ENCODE measurements at places on chromosomes 16 and 17.

- DNase-seq: peak; percentile 39
These were observed at the start of gene ULK2 for GRCh38 chr17:19867329-19868078. ULK2 (minus strand) TSS chr17:19867936; CDS start chr17:19867417, 519 bp downstream.

- no peak for DNase-seq
These were observed 8.5 kb downstream of the SNTB2 start for GRCh38 chr16:69195369-69196029.

DNA sequence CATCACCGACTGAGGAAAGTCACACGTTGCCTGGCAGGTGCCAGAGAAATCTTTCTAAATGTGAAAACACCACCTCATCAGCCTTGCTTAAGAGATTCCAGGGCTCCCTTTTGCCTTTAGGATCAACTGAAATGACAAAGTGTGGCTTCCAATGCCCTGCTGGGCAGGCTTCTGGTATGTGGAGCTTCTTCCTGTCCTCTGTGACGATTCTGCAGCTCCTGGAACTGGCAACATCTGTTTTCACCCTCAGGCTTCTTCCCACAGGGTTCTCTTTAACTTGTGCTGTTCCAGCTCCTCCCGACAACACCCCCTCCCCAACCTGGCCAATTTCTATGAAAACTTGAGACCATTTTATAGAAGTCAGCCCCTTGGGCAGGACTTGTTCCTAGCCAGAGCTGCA, 4.8 kb upstream of the ZDHHC1 start:
- no peak for DNase-seq

- no peak for DNase-seq
These were observed 311.1 kb upstream of the TBX2 start for GRCh38 chr17:61088556-61088955.

DNA sequence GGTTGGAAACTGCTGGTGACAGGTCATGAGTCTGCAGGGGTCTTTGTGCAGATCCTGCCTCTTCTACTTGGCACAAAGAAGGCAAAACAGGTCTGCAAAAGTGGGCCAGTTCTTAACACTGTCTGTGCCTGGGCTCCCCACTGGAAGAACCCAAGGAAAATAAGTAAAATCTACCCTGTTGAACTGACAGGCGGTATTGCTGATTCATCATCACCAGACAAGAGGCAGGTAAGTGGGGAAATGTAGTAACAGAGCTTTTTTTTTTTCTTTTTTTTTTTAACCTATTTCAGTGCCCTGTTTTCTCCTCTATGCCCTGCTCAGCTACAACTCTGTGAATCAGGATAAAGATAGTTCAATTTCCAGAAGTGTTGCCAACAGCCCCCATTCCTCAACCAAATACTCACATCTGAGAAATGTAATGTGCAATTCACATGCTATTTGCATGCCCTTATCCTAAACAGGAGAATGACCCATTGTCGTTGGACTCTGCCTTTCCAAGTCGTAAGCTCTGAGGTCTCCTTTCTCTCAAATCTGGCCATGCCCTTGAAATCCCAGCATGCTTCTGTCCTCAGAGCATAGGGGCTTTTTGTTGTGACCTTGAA, 237.0 kb downstream of the SOX9 start:
- no peak for DNase-seq

DNA sequence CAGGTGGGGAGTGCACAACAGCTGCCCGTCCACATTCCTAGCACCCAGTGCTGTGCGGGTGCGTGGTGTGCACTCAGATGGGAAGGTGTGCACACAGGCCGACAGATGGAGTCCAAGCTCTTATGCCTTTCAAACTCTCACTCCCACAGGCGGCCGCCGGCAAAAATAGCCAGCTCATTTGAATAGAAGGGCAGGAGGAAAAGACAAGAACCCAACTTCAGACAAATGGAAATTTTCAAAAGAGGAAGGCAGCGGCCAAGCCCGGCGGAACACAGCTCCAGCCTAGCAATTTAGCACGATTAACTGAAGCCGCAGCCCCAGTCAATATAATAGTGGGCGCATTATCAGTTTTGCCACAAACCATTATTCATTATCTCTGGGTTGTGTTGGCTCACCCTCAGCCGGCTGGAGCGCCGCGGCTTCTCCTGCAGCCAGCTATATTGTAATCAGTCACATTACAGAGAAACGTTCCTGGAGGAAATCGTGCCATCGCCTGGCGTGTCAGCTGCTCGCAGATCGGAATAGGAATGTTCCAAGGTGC, 103.9 kb upstream of the SEC14L1 start:
- DNase-seq: no peak

DNA sequence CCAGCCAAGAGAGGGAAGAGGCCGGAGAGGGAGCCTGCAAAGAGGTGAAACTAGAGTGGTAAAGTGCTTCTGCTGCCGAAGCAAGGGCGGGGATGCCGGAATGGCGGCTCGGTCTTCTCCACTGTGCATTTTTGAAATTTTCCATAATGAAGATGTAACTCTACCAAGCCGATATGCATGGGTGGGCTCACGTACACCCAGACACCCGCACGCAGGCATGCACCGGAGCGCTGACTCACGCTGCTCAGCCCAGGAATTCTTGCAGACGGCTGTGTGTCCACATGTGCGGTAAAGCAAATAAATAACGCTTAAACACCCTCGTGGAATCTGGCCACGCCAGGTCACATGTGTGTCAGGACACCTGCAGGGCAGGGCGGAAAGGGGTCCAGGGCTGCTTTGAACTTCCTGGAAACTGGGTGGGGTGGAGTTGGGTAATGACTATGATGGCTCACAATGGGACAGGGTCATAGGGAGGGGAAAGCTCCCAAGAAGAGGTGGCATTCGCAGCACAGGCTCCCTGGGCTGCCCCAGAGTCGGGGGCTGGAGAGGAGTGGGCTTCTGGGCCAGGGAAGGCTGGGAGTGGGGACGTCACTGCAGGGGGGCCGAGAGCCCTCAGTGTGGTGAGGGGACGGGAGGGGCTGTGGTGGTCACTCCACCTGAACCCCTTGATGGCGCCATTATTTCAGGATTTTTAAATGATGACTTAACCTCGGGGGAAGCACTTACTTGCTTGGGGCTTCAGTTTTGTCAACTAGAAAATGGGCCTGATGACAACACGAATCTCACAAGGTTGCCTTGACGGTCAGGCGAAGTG, 265.5 kb downstream of the PARN start:
- DNase-seq: peak; percentile 61

DNA sequence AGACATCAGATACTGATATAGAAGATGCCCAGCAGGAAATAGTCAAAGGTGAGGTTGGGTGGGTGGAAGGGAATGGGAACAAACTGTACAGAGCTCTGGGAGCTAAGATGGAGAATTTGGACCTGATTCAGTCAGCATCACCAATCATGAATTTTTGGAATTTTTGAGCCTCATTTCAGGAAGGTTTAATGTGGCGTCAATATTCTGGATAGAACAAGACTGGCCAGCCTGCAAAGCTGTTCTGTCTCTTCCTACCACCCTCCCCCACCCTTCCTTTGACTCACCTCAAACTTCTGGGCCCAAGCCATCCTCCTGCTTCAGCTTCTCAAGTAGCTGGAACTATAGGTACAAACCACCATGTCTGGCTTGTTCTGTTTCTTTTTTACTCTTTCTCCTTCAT, 32.6 kb downstream of the CTCF start:
- no peak for DNase-seq

- DNase-seq: no peak
These were observed 7.1 kb downstream of the COL1A1 start for GRCh38 chr17:50194140-50194933.

- no peak for DNase-seq
These were observed 4.4 kb downstream of the LGALS9 start for GRCh38 chr17:27635275-27635823.

DNA sequence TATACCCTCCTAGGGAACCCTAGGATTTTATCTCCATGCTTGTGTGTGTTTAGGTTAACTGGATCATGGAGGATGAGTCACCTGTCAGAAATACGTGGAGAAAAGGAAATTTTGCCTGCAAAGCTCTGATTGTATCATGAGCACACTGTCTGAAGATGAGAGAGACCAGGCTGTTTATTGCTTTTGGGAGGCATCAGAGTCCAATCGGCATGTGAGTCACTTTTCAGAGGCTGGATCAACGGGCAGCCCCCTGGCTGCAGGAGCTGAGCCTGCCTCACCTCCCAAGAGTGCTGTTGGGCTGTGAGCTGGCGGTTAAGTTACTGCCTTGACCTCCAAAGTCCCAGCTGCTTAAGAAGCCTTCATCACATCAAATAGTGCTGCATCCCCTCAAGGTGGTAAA, 41.5 kb upstream of the MED9 start:
- DNase-seq: peak; percentile 55

DNA sequence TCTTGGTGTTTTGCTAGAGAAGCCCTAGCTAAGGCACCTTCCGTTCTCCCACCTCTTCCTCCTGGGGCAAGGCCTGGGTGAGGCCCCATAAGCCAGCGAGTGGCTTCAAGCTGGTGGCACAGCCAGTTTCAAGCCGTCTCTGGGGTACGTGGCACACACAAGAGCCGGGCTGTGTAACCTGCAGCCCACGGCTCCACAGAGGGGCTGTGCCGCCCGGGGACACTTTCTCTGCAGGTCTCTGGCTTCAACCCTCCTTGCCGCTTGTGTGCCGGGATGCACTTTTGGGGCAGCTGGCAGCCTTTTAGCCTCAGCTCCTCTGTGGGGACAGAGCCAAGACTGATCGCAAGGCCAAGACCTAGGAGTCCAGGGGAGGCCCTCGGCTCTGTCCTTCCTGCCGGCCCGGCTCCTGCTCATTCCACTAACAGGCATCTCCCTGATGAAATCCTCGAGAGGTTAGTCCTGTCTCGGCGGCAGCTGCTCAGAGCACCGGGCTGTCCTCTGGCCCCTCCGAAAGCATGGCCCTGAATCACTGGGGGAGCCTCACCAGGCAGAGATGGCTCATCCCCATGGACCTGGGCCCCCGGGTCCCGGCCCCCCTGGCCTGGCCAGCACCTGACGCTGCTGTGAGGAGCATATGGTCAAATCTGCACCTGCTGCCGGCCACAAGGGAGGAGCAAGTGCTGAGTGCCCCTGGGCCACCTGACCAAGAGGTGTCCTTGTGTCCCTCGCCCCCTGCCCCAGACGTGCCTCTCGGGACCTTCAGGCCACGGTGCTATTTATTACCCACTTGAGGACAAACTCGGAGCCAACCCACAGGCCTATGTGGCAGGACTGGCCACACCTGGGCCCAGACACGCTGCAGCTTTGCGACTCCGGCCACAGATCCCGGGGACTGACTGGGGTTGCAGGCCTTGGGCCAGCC, 98.5 kb downstream of the METRNL start:
- no peak for DNase-seq

- DNase-seq: no peak
These were observed 725 bp downstream of the KRTAP16-1 start for GRCh38 chr17:41308251-41308917.

DNA sequence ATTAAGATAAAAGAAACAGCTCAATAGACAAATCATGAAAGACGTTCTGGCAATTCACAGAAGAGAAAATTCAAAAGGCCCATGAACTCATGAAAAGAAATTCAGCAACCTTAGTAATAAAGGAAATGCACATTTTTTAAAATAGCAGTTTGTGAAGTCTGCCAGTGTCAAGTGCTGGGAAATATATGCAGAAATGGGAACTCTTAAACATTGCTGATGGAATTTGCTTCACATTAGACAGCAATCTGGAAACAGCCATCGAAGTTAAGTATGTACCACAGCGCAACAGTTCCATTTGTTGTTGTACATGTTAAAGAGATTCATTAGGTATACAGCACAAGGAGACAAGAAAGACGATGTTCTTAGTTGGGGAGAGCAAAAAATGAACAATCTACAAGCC, 319.4 kb upstream of the SALL1 start:
- DNase-seq: no peak

GRCh38 chr17:7716901-7717755, at the start of gene DNAH2:
DNAH2 (plus strand) TSS chr17:7717744; CDS start chr17:7719735, 1,991 bp downstream.
- peak; percentile 86 for DNase-seq

GRCh38 chr16:74451951-74452758, 30.9 kb upstream of the CLEC18B start:
- DNase-seq: no peak

- DNase-seq: no peak
These were observed 11.3 kb upstream of the RBFOX3 start for GRCh38 chr17:79622122-79622601.

GRCh38 chr16:59210955-59211541, 476.9 kb upstream of the GOT2 start:
- no peak for DNase-seq

- DNase-seq: no peak
These were observed 169.3 kb upstream of the AXIN2 start for GRCh38 chr17:65730711-65731169.

- DNase-seq: peak; percentile 54
These were observed 1.5 kb upstream of the SOX9 start for GRCh38 chr17:72119077-72119872.

DNA sequence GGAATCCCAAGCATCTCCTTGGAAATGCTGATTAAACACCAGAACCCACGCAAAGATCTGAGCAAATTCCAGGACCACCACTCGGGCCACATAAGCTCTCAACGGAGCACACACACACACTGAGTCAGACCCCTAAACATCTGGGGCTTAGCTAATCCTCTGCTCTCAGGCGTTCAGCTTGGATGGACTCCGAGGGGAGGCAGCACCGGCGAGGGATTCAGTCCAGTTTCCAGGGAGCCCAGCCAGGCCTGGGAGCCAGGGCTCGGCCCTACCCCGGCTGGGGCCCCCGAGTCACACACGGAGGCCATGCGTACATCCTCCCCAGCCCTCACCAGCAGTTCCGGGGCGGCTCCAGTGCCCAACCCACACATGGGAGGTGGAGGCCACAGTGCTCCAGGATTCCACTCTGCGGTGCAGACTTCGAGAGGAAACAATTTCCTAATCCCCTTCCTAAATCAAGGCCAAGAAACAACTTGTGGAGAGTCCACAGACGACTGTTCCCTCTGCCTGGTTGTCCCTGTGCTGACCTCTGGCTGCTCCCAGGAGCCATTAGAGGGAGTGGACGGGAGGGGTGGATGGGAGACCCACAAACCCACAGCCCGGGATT, 70.5 kb downstream of the GAS7 start:
- DNase-seq: no peak

- no peak for DNase-seq
These were observed 579.5 kb downstream of the RBFOX1 start for GRCh38 chr16:7912132-7912531.

GRCh38 chr16:59593194-59593661, 859.1 kb upstream of the GOT2 start:
- no peak for DNase-seq

GRCh38 chr17:39196808-39197291, 619 bp downstream of the CACNB1 start:
- no peak for DNase-seq

- no peak for DNase-seq
These were observed 5.6 kb downstream of the STX4 start for GRCh38 chr16:31038993-31039392.

GRCh38 chr16:54030451-54030850, 256.1 kb downstream of the IRX3 start:
- DNase-seq: no peak

All from HuH-7 (cell line).